ENCODE measurements at places on chromosomes 6 and 20.

- no peak for DNase-seq
Measured at GRCh38 chr20:43605715-43606114, 15.0 kb downstream of the IFT52 start.

- DNase-seq = no peak
Measured at GRCh38 chr6:154797857-154798256, 64.6 kb downstream of the SCAF8 start.

DNA sequence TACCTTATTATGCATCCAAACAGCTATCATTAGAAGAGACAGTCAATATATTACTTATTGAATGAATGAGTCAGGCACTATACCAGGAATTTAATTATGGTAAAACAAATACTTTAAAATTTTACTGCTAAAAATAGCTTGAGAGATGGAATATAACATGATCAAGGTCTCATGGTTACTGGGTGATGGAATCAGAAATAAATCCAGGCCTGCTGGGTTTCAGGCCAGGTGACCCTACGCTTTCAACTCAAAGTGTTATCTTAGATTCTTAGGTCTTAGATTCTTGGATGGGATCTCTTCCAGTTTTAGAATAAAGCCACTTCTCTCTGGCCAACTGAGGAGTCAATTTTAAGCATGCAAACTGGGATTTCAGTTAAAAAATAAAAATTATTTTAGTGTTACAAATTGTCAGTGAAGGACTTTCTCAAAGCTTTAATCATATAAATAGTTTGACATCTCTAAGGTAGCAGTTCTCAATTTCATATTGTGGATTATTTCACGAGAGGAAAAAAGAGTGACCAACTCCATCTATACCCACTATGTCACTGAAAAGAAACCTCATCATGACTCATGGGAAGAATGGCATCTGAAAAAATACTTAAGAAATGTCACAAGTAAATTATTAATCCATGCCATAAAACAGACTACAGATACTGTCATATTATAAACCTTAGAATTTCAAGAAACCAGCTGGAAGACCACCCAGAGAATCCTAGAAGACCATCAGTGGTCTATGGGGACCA, 283.4 kb upstream of the RUNX2 start:
- DNase-seq = no peak

GRCh38 chr6:157898169-157898568, 75.1 kb downstream of the SNX9 start:
- no peak for DNase-seq

DNA sequence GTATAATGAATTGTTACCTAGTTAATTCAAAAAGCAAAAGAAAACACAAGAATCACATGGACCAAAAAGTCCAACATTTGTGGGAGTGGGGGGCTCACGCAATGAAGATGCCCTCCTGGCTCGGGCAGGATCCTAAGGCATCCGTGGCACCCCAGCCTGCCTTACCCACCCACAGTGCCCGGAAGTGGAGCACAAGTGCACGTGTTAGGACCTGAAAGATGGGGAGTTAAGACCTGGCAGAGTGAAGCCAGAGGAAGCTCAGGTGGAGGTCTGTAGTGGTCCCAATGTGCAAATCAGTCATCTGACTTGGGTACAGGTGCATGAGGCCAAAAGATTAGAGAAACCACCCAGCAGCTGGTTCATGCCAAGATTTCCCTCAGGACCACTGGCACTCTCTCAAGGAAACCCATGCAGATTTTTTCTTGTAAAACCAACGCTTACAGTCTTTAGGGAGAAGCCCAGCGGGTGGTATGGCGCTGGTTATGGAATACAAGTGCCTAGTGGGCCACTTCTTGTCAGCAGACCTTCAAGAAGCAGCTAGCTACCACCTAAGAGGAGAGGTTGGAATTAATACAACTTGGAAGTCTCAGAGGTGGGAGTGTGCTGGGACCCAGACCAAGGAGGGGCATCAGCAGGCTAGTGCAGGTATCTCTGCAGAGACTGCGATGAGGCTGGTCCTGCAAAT, 42.1 kb downstream of the BFSP1 start:
- DNase-seq = no peak

DNA sequence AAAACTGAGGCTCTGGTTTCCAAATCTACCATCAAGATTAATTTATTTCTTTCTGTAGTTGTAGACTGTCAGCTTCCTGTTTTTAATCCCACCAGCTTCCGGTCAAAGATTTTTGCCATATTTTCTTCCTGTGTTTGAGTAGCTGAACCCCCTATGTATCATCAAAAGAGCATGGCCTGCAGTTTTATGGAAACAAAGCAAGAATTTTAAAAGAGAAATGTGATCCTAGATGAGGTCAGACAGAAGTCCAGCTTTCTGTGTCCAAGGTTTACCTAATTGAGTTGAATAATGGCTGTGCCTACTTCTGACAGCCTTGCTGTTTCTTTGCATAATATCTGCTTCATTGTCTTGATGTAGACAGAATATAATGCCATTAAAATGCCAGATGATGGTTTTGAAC, 163.7 kb downstream of the CARMIL1 start:
- no peak for DNase-seq

DNA sequence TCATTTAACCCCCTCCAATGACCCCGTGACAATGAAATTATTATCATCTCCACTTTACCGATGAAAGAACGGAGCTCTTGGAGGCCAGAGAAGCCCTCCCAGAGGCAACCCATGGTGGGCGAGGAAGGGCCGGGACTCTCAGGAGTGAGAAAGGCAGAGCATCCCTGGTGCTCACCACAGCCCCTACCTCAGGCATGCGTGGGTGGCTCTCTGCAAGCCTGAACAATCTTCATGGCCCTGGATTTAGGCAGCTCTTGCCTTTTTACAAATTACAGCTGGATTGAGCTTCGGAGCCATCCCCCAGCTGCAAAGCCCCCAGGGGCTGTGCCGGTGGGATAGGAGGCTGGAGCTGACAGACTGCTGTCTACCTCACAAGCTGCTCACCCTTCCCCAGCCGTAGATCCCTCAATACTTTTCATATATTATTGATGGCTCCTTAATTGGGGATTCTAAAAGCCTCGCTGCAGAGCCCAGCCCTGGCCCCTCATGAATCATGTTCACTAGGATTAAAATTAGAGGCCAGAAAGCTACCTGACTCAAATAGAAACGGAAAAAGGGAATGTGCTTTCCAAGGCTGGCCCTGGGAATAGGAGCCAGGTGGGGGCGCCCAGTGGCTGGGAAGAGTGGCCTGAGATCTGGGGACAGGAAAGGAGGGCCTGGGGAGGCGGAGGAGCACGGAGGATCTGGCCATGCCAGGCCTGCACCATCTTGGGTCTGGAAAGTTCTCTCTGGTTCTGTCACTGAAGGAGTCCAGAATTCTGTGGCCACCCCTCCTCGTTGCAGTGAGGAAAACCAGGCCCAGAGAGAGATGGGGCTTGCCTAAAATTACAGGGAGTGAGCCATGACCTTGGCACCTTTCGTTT, 29.1 kb downstream of the CPNE5 start:
- no peak for DNase-seq

DNA sequence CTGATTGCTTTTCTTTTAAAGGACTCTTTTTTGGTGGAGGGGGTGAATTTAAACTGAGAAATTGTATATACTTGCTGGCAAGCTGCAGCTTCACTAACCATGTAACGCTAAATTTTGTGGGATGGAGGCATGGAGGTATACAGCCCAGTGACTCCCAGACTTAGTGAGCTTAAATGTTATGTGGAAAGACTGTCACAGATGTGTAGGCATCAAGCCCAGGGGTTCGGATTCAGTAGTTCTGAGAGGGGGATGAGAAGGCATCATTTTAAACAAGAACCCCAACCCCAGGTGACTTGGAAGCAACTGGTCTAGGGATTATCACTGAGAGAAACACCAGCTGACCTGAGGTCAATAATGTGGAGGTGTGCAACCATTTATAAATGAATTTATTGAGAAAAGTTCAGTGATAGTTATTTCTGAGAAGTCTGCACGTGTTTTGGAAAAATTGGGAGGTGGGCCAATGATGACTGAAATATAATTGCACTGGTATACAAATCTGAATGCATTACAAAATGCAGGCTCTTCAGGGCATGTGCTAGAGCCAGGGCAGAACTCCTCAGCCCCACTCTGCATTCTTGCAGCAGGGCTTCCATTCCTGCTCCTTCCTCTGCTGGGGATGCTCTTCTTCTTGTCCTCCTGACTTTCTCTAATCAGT, 26.9 kb downstream of the RFPL4B start:
- no peak for DNase-seq

GRCh38 chr6:116035616-116036015, 25.1 kb downstream of the FRK start:
- no peak for DNase-seq

DNA sequence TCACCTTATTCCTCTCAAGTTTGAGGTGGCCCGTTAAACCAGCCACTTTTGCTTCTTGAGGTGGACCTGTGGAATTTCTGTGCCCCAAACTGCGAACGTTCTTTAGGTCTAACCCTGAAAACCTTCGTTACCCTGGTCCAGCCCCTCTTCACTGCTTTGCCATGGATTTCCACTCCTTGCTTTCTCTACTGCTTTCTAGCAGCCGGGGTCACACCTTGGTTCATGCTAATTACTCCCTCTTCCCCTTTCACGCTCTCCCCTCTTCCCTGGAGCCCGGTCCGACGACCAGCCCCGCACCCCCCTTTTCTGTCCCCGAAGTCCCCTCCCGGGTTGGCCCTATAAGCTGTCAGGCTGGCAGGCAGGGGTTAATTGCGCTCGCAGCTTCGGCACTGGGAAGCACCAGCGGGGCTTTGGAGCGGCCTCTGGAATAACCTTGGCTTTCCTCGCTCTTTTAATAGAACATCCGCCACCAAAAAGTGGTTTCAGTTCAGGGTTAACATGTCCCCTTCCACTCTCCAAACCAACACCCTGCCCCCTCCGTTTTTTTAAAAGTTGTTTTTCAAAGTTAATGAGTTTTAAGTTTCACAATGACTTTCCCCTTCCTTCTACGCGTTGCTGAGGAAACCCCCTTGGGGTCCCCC, 1.4 kb upstream of the HIVEP1 start:
- no peak for DNase-seq

- DNase-seq = no peak
Measured at GRCh38 chr6:134267917-134268361, 50.0 kb downstream of the SGK1 start.

DNA sequence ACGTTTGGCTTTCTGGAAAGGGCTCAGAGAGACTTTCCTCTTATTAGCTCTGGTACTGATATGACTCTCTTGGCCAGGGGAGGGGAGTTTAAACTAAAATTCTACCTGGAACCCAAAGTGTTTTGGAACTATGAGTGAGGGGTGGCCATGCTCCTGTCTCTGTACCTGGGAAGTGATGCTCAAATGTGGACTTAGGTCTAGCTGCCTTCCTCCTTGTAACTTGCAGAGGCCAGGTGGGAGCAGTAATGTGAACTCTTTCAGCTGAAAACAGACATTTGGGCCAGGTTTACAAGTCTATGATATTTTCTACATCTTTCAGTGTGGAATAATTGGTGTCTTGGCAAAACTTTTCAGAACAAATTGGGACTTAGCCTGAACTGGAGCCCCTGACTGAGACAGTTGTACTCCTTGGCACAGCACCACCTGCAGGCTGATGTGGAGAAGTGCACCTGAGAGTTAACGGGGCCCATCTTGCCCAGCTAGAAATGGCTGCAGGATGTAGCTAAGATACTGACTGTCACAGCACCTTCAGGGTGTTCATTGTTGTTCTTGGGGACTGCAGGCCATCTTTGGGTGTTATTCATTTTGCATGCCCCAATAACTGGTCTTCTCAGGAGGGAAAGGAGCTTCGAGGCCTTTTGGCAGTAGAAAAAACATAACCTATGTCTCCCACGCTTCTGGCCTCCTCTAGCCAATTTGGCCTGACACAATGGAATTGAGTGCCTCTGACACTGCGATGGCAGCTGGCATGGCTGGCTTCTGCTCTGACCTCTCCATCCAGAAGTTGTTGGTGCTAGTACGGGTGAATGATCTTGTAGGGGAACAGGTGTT, 37.1 kb downstream of the CD109 start:
- DNase-seq = peak; percentile 26

GRCh38 chr6:89212472-89212871, 4.7 kb downstream of the GABRR1 start:
- no peak for DNase-seq

DNA sequence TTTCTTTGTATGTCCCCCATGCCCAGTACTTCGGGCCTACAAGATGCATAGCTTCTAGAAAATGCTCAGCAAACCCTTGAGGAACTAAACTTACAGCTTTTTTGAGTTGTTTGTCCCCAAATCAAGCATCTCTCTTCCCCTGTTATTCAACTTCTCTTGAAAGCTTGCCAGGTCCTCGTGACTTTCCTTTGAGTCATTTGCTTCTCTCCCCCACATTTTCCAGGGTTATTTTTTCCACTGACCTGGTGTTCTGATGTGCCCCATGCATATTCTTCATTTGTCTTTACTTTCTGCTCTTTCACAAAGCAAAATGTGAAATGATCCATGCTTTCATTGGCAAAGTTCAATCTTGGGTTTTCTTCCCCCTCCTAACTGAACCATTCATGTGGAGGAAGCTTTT, 204.8 kb downstream of the TFAP2A start:
- no peak for DNase-seq

GRCh38 chr20:9517297-9518162, 3.1 kb downstream of the LAMP5 start:
- DNase-seq = no peak

DNA sequence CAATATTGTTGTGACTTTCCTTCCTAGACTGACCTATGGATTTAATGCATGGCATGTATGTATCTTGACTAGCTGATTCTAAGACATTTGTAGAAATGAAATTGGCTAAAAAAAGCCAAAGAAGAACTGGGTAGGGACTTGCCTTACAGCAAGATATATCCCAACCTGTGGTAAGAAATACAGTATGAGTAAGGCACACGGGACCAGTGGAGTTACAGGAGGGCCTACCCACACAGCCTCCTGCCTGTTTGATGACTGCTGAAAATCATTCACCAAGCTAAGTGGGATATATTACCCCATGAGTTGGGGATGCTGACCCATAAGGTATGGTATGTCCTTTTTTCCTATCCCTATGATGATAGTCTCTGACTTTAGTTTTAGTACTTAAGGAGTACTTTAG, 112.2 kb downstream of the INSM1 start:
- DNase-seq = no peak

DNA sequence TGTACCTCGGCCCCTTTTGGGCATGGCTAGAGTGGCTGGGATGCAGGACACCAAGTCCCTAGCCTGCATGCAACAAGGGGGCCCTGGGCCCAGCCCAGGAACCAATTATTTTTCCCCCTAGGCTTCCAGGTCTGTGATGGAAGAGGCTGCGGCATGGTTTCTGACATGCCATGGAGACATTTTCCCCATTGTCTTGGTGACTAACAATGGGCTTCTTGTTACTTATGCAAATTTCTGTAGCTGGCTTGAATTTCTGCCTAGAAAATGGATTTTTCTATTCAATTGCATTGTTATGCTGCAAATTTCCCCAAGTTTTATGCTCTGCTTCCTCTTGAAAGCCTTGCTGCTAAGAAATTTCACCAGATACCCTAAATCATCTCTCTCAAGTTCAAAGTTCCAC, 1269.6 kb upstream of the CITED2 start:
- DNase-seq = no peak

All from stimulated activated CD8-positive, alpha-beta memory T cell treated with anti-CD3 and anti-CD28 coated beads, Interleukin-15, amount 100 ng/mL, for 4 hours (primary cell).